ENCODE measurements at places on chromosomes 13 and 19. TPM values are rescaled to one million over a fixed set of nuclear protein-coding genes. Genes with fewer than 3 reads are reported as not detected.

PRRG2 gene
- total RNA-seq, result 0.39 TPM

- no peak for DNase-seq
Measured at GRCh38 chr19:40605216-40605971, 4.2 kb downstream of the LTBP4 start.

- DNase-seq, result peak; percentile 86
Measured at GRCh38 chr13:26254583-26255111, 718 bp downstream of the CDK8 start.

OR7A5 gene
- total RNA-seq, result not detected

GRCh38 chr19:43562698-43563241 lies 12.6 kb downstream of the XRCC1 start:
- DNase-seq, result peak; percentile 86

- no peak for DNase-seq
Measured at GRCh38 chr13:47268270-47268669, 371.4 kb upstream of the HTR2A start.

GRCh38 chr13:57946361-57946760 lies 314.8 kb downstream of the PCDH17 start:
- DNase-seq, result no peak

ZNF799 gene
- total RNA-seq, result 3.7 TPM

GRK1 gene
- total RNA-seq, result not detected

CDC42EP5 gene
- 62.9 TPM for total RNA-seq

- no peak for DNase-seq
Measured at GRCh38 chr13:44646044-44646443, 69.9 kb upstream of the TSC22D1 start.

DNA sequence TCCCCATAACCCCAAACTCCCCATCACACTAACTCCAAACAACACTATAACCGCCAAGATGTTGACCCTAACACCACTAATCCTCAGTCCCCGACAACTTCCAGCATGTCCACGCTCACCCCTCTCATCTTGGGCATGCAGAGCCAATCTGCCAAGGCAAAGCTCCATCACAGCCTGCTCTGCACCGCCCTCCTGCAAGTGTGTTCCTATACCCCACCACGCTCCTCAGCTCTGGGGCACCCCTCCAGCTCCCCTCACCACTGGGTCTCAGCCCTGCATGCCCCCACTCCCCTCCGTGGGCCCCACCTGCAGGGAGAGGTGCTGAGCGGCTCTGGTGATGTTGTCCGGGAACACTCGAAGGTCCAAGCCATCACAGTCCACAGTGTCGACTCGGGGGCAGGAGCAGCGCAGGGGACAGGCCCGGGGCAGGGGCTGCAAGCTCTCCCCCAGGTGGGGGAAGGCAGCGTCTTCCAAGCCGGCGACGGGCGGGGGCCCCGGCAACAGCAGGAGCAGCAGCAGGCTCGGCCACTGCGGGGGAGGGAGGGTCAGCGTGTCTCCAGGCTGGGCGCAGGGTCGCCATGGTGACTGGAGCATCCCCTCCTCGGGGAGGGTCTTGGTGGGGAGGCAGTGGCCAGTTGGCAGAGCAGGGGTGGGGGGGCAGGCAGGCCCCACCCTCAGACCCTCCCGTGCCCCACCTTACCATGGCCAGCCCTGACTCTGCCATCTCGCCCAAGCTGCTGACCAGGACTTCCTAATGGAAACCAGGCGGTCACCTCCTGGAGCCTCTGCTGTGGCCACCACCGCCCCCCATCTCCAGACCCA lies 527 bp downstream of the PODNL1 start:
- no peak for DNase-seq

NLRP4 gene
- total RNA-seq, result not detected

- no peak for DNase-seq
Measured at GRCh38 chr19:41350735-41351338, 2.9 kb downstream of the TGFB1 start.

DNA sequence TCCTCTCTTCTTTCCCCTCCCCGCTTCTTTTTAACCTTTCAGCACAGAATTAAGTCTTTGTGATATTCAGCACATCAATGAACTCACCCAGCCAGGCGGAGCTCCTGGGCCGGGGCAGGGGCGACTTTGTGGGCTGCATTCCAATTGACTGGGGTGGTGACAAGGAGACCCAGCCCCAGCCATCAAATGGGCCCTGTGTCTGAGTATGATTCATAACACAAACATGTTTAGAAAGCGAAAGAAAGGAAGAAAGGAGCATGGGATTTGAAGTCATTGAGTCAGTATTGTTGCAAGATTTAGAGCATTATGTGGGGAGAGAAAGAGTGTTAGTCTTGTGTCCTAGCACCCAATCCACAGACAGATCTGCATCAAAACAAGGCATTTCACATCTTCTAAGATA lies 185.3 kb downstream of the LHFPL6 start:
- no peak for DNase-seq

VN1R4 gene
- not detected for total RNA-seq

MBD3L3 gene
- not detected for total RNA-seq

- DNase-seq, result no peak
Measured at GRCh38 chr19:18435842-18436670, 1.9 kb downstream of the ISYNA1 start.

DNAJC3 gene
- 55.1 TPM for total RNA-seq

DNA sequence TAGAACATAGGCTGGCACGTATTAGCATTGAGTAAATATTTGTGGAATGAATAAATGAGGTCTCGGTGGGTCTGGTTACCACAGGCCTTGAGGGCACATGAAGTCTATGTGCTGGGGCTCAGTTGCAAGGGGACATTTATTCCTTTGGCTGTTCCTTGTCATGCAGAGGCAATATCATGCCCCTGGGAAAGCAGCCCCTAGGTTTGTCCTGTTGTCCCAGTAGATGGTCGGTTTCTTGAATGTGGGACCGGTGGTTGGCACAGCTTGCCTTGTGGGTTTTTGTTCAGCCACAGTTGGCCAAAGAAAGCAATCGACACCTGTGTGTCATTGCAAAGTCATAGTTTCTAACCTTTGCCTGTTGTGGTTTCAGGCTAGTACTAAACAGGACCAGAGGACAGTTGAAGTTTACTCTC lies 24.7 kb upstream of the GPR183 start:
- DNase-seq, result no peak

GRCh38 chr19:42113641-42114348 lies 18.5 kb downstream of the POU2F2 start:
- DNase-seq, result no peak

Data from chondrocyte (in vitro differentiated cells).